Hypothalamus (tissue), 51 donors: ENCODE measurements at places on chromosomes 1 and 21.

- DNase-seq, result no peak
These were observed 71.5 kb downstream of the RPS6KC1 start for GRCh38 chr1:213122514-213122929.

- DNase-seq, result no peak
These were observed 1.6 kb upstream of the IL10RB start for GRCh38 chr21:33264561-33264960.

- no peak for DNase-seq
These were observed 8.6 kb downstream of the PAPPA2 start for GRCh38 chr1:176471338-176472121.

GRCh38 chr1:183197762-183198161, 11.7 kb downstream of the LAMC2 start:
- no peak for DNase-seq

GRCh38 chr1:17979815-17980214, 127.8 kb upstream of the IGSF21 start:
- no peak for DNase-seq

- DNase-seq, result no peak
These were observed 54.8 kb upstream of the GJA8 start for GRCh38 chr1:147847831-147848230.

- DNase-seq, result no peak
These were observed 131.9 kb upstream of the C1orf105 start for GRCh38 chr1:172288581-172288980.
